Naive thymus-derived CD8-positive, alpha-beta T cell (primary cell): ENCODE measurements at places on chromosomes 1 and 21. TPM values are rescaled to one million over a fixed set of nuclear protein-coding genes. Genes with fewer than 3 reads are reported as not detected.
A peak's percentile ranks its signal among the peaks of the same experiment; 100 is the strongest.

DNA sequence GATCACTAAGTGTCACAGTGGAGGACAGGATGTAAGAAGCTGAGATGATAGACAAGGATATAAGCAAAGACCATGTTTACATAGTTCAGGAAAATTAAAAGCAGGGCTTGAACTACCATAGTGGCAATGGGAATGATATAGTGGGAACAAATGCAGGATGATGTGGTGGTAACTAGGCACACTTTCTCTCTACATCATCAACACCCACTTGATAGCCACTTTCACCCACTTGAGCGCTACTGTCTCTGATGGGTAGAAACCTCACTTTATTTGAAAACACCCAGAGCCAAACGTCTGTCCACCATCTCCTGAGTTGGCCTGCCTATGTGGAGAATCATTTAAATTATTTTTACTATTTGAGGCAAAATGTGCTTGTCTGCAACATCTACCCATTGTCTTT lies 305.0 kb upstream of the ST6GALNAC5 start:
- no peaks in the 10 kb centered on the region for H3K4me1 ChIP-seq
- H3K27ac ChIP-seq: no peak overlapping the region
- H3K36me3 ChIP-seq: no peaks in the 10 kb centered on the region

GRCh38 chr21:35940074-35940927 lies 120.0 kb downstream of the SETD4 start:
- H3K27me3 ChIP-seq: peaks cover 3% of the 10 kb centered on the region
- no peak for DNase-seq
- no peaks in the 10 kb centered on the region for H3K36me3 ChIP-seq
- H3K4me3 ChIP-seq: no peak overlapping the region
- no peak overlapping the region for H3K27ac ChIP-seq

DNA sequence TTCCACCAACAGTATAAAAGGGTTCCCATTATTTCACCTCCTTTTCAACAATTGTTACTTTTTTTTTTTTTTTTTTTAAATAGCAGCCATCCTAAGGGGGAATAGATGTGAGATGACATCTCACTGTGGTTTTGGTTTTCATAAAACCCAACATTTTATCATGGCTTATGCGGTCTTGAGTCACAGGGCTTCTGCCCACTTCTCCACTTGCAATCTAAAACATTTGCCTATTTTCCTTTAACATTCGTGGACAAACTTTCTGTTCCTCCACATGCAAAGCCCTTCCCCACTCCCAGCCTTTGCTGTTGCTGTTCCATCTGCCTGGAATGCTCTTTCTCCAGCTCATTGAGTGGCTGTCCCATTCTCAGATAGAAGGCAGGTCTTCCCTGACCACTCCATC lies 239.7 kb upstream of the KCNK2 start:
- no peaks in the 10 kb centered on the region for H3K4me1 ChIP-seq
- H3K4me3 ChIP-seq: no peak overlapping the region
- no peaks in the 10 kb centered on the region for H3K36me3 ChIP-seq
- no peak overlapping the region for H3K27ac ChIP-seq
- DNase-seq: no peak

DNA sequence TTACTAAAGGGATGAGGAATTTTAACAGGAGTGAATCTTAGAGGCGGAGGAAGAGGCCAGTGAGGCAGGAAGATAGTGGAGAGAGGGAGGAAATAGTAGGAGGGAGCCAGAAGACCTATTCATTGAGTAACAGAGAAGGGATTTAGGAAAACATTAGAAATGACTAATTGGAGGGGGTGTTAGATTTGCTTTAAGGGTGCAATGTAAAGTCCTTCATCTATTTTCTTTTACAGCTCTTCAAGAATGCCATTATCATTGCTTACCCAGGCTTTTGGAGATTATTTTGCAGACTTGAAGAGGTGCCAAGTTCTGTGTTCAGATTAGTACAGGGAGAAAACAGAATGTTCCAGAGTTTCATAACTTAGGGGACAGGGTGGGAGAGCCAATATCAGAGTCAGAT lies 33.8 kb downstream of the OR10J1 start:
- peaks cover 11% of the 10 kb centered on the region for H3K27me3 ChIP-seq
- no peaks in the 10 kb centered on the region for H3K36me3 ChIP-seq
- no peak overlapping the region for H3K27ac ChIP-seq
- DNase-seq: no peak

DNA sequence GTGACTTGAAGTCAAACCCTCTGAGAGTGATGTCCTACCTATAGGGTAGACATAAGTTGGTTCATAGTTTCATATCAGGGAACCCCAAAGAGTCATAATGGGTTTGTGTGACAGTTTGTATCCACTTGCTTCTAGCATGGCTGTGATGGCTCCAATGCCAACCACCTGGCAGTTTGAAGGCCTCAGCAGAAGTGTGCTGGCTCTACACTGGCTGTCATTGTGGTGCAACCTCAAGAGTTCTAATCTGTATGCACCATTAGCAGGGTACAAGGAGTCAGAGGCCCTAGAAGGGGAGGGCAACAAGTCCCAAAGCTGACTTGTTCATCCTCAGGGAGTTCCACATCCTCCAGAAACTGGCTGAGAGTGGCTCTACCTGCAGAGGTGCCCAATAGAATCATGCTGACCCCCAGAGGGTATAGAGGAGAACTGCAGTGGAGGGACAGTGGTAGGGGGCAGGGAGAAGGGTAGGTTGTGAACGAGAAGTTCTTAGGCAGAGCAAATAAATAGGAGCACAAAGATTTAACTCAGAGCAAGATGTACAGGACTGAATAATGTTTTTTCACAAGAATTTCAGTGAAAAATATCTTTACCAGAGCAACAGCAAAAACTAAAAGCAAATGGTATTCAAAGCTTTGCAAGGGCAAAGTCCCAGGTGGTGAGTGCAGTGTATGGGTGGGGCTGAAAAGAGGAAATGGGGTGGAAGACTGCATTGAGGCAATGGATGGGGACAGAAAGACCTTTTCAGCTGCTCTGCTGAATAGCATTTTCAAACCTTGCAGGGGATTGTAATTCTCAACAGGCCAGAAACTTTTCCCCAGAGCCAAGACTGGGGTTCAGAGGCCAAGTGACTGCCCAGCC lies 3.2 kb downstream of the FCRL2 start:
- no peaks in the 10 kb centered on the region for H3K4me1 ChIP-seq
- no peaks in the 10 kb centered on the region for H3K36me3 ChIP-seq
- no peak overlapping the region for H3K4me3 ChIP-seq
- DNase-seq: no peak

- no peak overlapping the region for H3K4me3 ChIP-seq
- no peaks in the 10 kb centered on the region for H3K27me3 ChIP-seq
- no peaks in the 10 kb centered on the region for H3K36me3 ChIP-seq
- no peaks in the 10 kb centered on the region for H3K4me1 ChIP-seq
These were observed 96.3 kb downstream of the NIBAN1 start for GRCh38 chr1:184878002-184878401.

GRCh38 chr1:226778657-226779058 lies 39.6 kb upstream of the ITPKB start:
- no peak overlapping the region for H3K4me3 ChIP-seq
- peaks cover 6% of the 10 kb centered on the region for H3K4me1 ChIP-seq
- H3K27ac ChIP-seq: no peak overlapping the region
- H3K27me3 ChIP-seq: no peaks in the 10 kb centered on the region
- H3K36me3 ChIP-seq: no peaks in the 10 kb centered on the region

DNA sequence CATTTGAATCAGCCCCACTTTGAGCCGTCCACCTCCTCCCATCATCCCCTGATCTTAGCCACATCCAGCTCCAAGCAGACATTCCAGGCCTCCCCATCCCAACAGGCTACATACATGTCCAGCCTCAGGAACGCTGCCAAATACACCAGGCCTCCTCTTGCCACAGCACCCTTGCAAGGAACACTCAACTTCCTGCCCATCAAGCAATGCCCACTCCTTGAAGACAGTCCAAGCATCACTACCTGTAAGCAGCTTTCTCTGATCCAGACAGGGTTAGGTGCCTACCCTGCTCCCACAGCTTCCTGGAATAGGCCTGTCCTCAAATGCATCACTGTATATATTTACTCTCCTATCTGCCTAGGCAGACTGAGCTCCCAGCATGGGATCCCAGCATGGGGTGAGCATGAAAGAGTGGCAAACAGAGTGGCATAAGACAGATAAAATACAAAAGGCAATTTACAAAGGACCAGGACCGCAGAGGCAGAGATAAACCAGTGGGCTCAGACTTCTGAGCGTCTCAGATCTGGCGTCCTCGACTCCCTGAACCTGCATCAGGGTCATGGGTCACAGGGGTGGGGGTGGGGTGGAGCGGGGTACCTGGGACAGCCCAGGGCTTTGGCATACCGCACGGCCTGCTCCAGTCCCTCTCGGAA lies 816 bp downstream of the HYI start:
- peak overlapping the region; percentile 89 for H3K27ac ChIP-seq
- peak overlapping the region; percentile 84 for H3K4me3 ChIP-seq
- DNase-seq: no peak
- H3K27me3 ChIP-seq: peaks cover 27% of the 10 kb centered on the region
- H3K36me3 ChIP-seq: peaks cover 20% of the 10 kb centered on the region

GRCh38 chr1:82158981-82159380 lies 358.2 kb downstream of the ADGRL2 start:
- no peak overlapping the region for H3K27ac ChIP-seq
- no peak for DNase-seq
- peaks cover 15% of the 10 kb centered on the region for H3K4me1 ChIP-seq
- no peaks in the 10 kb centered on the region for H3K36me3 ChIP-seq

CCDC185 gene
- not detected for polyA plus RNA-seq

IQGAP3 gene
- polyA plus RNA-seq: not detected

CHI3L1 gene
- polyA plus RNA-seq: not detected

CELA3B gene
- not detected for polyA plus RNA-seq

DYNLT5 gene
- not detected for polyA plus RNA-seq
